Activated CD8-positive, alpha-beta memory T cell treated with anti-CD3 and anti-CD28 coated beads for 36 hours (primary cell): ENCODE measurements at places on chromosomes 3 and 15. TPM values are rescaled to one million over a fixed set of nuclear protein-coding genes. Genes with fewer than 3 reads are reported as not detected.

Gene CPN2
- total RNA-seq: not detected

Gene LRRC49
- total RNA-seq: 0.82 TPM

Gene FOXB1
- 0.63 TPM for total RNA-seq

Gene KIAA1143
- total RNA-seq: 44.5 TPM

Gene ISLR
- total RNA-seq: not detected

Gene ALDH1A2
- total RNA-seq: 0.36 TPM

Gene DOCK3
- 2.5 TPM for total RNA-seq
